CD8-positive, alpha-beta memory T cell (primary cell): ENCODE measurements at places on chromosomes 3 and 15.

DNA sequence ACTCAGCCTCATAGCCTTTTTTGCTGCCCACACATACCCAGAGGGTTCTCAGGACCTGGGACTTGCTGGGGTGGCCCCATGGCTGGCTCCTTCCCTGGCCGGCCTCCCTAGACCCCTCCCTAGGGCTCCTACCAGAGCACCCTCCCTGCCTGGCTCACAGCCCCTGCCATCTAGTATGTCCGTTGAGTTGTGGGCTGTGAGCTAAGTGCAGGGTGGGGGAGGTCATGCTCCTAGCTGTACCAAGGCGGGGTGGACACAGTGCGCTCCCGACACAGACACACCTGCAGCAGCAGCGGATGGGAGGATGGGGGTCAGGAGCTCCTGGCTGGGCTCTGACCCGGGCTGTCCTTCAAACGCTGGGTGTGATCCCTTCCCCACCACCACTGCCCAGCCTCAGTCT, 41.6 kb downstream of the HMCES start:
- DNase-seq = no peak

- no peak for DNase-seq
Measured at GRCh38 chr15:50134524-50135024, 15.5 kb upstream of the ATP8B4 start.

- DNase-seq = no peak
Measured at GRCh38 chr3:154085799-154086198, 35.4 kb upstream of the ARHGEF26 start.

GRCh38 chr3:197031315-197032285, 2.0 kb upstream of the MELTF start:
- DNase-seq = no peak

DNA sequence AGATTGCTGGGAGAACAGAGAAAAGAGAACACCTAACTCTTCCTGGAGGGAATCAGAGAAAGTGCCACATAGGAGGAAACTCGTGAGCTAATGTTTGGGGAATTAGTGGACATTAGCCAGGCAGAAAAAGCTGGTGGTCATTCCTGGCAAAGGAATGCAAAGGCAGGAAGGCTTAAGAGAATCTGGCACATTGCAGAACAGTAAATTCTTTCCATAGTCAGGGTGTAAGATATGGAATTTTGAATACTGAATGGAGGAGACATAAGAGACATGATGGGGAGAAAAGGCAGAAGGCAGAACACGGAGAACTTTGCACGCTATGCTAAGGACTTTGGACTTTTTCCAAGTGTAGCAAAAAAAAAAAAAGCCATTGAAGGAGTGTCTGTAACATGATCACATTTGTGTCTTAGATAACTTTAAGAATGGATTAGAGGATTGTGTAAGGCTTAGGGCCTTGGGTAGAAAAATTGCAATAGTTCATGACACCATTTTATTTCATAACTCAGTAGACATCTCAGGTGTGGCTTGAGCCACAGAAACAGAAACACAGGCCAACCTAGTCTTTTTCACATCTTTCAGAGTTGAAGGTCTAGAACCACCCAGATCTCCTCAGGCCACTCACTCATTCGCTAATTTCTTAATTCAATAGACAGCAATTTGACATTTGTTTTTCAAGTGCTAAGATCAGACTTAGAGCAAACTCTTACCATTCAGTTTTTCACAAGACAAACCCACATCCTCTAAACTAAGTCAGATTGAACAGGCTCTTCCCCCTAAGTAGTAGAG, 31.2 kb upstream of the CCDC80 start:
- DNase-seq = peak; percentile 45

DNA sequence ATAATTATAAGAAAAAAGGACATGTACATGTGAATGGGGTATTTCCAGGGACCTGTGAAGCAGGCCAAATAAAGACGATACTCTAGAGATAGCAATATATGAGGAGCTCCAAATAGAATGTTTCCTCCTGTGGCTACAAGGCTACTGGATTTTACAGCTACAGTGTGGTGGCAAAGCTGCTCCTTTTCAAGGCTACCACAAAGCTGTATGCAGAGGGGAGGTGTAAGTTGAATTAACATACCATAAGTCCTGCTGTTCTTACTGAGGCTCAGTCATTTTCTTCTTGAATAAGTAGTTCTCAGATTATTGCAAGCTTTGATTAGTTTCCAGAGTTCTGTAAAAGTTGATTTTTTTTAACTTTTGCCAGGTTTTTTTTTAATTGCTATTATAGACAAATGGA, 1184.6 kb upstream of the EPHA6 start:
- DNase-seq = no peak

DNA sequence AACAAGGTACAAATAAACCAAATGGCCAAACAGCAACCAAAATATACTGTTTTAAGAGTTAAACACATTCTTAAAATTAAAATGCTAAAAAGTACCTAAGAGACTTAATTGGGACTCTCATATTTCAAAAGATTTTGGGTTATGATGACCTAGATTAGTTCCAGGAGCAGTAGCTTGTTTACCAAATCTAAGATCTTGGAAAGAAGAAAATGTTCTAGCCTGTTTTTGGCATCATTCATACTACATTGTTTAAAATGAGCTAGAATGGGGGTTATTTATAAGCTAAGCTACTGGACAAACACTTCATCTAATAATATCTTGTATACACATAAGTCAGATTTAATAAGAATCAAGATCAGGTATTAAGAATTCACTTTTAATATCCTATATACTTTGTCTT, 22.8 kb downstream of the ATOSA start:
- no peak for DNase-seq

DNA sequence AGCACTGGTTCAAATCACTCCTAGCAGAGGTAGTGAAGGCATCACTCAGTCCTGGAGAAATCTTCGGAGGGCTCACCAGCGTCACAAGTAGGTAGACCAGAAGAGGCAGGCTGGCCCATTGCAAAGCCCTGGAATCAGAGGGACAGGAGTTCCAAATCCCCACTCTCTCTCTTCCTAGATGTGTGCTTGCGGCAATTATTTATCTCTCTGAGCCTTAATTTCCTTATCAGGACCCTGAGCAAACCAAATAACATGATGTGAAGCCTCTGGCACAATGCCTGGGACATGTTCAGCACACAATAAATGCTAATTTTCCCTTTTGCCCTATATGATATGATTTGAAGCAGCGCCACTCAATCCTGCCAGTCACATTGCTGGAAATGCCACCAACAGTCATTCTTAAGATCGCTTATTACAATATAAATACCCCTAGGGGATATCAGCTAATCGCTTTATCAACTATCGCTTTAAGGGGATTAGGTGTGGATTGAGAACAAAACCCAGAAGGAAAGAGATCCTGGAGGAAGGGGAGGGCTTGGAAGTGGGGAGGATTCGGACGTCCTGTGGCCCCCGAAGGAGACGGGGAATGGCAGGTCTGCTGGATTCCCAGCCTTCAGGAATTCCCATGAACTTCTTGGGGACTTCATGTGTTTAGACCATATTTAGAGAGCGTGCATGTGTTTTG, 59.5 kb upstream of the TSEN2 start:
- no peak for DNase-seq
